Stimulated activated CD8-positive, alpha-beta memory T cell treated with anti-CD3 and anti-CD28 coated beads, Interleukin-2, amount 100 ng/mL, for 1 hour (primary cell): ENCODE measurements at places on chromosomes 7 and 10.

DNA sequence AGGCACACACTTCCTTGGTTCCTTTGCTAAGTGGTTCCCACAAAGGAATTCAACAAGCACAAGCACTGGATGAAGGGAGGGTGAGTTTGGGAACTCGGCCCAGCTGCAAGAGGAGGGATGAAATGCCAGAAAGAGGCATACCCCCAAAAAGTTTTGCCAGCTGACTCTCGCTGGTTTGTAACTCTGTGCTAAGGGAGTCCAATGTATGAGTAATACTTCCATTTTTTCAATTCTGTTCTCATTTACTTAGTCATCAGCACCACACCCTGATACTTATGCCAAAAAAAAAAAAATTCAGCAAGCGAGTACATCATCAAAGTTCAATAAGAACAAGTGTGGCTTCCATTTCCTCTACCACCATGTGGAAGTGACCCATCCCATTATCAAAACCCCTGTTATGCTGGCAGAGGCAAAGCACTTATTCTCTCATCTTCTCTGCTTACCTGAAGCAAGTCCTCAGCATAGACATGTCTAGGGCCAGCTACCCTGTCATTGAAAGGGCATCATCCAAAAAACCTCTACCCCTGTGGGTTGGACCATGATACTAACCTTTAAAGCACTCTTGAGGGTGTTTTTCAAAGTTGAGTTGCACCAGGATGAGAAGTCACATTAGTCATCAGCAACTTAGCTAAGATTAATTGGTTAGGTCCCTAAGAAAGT, 6.9 kb upstream of the HYCC1 start:
- no peak for DNase-seq

- no peak for DNase-seq
These were observed 125.0 kb upstream of the FOXK1 start for GRCh38 chr7:4556868-4557793.

DNA sequence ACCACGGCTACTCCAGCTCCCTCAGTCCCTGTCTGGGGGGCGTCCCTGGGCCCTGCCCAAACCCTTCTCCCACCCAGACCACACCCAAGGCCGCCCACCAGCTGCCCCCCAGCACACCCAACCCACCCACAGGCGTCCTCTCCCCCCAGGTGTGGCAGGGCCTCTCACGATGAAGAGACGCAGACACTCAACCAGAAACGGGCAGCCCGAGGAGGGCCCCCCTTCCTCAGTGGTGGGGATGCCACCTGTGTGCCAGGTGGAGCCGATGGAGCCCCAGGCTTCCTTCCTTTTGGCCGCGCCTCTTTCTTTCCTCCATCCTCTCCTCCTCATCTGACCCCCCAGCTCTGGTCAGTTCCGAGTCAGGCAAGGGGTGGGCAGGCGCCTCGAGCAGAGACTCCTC, 28.7 kb downstream of the ADGRA1 start:
- DNase-seq = no peak

GRCh38 chr10:60114765-60115586, 208.6 kb upstream of the CCDC6 start:
- DNase-seq = no peak

DNA sequence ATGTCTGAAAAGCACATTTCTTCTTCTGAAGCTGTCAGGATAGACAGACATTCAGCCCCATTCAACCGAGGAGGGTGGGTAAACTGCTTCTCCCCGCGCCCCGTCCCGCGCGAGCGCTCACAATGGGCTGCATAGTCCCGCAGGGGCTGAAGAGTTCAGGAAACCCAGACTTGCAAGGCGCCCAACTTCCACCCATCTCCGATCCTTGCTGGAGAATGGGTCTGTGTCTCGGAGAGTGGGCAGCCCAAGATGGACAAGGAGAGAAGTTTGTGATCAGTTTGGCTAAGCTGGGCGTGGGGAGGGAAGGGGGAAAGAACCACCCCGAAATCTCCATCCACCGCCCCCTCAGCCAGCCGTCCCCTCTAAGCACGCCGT, 686 bp downstream of the AASS start:
- DNase-seq = no peak

DNA sequence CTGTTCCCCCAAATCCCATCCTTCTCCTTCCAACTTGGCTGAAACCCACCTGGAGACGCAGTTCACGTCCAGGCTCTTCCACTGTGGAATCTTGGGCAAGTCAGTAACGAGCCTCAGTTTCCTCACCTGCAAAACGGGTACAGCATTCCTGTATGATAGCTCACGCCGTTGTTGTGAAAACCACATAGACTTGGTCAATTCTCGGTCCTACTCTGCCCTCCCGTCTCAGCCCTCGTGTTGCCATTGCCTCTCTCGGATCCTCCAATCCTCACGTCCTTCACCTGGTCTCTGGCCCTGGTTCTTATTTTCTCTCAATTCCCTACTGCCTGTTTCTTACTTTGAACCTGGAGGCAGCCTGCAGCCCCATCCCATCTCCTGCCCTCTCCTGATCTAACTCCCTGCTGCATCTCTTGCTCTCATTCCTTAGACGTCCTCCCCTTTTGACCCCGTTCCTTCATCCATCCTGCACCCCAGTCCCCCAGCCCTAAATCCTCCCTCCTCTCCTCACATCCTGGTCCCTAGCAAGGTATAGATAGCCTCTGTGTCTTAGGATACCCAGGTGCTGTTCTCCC, 2.0 kb upstream of the MUC12 start:
- DNase-seq = no peak

DNA sequence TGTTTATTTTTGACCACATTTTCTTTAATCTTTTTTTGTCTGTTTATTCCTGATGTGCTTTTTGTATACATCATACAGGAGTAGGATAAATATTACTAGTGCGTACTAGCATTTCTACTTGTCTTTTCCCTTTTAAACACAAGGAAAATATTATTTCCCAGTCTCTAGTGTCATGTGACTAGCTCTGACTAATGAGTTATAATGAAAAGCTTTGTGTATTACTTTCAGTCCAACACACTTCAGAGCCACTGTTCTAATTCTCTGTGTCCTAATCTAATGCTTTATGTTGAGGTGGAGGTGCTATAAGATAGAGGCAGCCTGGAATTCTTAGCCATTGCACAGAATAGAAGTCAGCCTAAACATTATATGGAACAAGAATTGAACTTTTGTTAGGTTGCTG, 65.0 kb upstream of the RAB18 start:
- no peak for DNase-seq

DNA sequence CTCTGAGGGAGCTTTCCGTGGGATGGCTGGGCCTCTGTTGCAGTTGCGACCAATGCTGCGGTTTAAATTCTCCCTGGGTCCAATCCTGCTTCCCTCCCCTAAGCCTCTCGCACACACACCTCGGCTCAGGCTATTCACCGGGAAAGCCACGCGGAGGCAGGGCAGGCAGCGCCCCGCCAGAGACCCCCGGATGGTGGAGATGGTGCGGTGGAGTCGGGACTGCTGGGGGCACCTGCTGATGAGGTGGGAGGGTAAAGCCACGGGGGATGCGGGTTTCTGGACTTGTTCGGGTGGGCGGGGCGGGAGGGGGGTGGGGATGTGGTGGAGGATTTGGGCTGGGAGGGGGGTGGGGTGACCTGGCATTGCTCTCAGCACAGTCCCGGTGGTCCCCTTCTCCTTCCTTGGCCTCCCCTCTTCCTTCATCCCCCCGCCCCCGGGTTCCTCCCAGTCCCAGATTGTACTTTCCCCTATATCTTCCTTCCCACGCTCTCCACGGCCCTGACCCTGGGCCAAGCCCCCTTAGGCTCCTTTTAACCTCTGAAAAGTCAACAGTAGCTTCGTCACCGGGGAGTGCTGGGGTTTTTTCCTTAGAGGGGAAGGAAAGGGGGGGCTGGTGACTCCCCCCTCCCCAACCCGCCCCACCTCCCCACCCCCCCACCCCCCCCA, 16.4 kb downstream of the UNCX start:
- DNase-seq = no peak

GRCh38 chr10:45502458-45502857, 128.4 kb downstream of the ALOX5 start:
- no peak for DNase-seq

DNA sequence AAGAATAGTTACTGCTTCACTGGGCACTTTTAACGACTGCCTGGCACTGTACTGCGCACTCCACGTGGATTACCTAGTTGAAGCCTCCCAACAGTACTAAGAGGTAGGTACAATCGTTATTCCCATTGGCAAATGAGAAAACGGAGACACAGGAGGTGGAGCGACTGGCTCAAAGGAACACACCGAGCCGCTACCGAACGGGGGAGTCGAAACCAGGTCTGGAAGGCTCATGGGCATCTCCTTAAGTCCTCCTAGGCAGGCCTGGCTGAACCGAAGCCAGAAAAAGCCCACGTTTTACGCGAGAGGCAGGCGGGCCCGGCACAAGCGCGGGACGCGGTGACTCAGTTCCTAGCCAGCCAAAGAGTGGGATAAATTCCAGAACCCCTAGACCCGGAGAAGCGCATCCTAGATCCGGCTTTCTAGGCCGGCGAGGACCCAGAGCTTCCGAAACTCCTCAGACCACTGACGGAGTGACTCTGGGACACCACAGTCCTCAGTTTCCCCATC, 472 bp downstream of the PDAP1 start:
- DNase-seq = no peak

DNA sequence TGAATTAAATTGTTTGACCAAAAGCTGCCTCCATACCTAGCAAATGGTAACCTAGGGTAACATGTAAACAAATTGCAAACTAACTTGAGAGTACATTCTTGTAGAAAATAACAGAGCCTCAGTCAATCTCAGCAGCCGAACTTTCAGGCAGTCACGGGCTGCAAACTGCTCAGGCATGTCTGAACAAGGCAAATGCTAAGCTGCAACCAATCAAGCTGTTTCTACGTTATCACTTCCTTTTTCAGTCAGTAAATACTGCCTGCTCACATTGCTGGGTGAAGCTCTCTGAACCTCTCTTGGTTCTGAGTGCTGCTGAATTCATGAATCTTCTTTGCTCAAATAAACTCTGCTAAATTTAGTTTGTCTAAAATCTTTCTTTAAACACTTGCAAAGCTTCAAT, 1212.4 kb downstream of the SORCS1 start:
- no peak for DNase-seq

DNA sequence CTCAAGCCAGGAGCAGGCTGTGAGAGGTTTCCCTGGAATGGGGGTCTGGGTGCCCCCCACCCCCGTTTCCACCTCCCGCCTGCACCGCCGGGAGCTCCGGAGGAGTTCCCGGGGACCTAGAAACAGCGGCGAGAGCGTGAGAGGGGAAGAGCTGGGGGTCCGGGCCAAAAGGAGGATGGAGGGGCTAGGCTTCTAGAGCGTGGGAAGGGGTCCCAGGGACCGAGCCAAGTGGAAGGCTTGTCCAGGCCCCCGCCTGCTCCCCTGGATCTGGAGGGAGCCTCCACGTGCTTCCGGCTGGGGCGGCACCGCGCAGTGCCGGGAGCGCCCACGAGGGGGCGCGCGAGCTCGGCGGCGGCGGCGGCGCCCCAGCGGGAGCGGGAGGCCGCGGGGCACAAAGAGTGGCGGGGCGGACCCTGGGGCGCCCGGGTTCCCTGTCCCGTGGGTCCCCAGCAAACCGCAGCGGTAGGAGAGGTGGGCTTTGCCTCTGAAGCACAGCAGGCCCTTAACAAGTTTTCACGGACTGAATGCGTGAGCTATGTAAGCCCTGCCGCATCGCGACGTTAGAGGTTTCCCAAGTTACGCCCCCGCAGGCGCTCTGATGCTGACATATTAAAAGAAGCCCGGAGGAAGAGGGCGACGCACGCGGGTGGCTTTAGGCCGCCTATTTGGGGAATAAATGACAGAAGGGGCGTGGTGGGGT, 104.4 kb upstream of the LRRC4 start:
- peak; percentile 43 for DNase-seq

- no peak for DNase-seq
These were observed 546.5 kb upstream of the STEAP1 start for GRCh38 chr7:89607792-89608191.

GRCh38 chr10:51875610-51876009, 176.2 kb upstream of the CSTF2T start:
- no peak for DNase-seq

DNA sequence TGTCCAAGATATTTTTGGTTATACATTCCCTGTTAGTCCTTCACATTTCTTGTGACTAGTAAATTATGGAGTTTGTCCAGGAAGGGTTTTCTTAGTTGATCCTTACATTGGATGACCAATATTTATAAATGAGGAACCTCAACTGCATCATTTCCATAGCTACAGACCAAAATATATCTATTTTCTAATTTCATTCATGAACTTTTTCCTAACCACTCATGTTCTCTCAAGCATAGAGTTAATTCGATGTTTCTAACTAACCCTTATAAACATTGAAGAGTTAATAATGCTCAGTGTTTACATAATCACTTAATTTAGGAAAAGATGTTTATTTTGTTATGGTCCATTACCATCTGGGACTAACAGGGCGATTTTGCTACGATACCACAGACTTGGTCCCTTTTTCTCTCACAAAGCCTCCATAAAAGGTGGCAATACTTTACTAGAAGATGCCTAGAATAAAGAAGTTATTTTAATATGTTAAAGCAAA, 591.0 kb downstream of the MAGI2 start:
- no peak for DNase-seq

- DNase-seq = no peak
These were observed 128.2 kb upstream of the TCERG1L start for GRCh38 chr10:131439705-131440104.

DNA sequence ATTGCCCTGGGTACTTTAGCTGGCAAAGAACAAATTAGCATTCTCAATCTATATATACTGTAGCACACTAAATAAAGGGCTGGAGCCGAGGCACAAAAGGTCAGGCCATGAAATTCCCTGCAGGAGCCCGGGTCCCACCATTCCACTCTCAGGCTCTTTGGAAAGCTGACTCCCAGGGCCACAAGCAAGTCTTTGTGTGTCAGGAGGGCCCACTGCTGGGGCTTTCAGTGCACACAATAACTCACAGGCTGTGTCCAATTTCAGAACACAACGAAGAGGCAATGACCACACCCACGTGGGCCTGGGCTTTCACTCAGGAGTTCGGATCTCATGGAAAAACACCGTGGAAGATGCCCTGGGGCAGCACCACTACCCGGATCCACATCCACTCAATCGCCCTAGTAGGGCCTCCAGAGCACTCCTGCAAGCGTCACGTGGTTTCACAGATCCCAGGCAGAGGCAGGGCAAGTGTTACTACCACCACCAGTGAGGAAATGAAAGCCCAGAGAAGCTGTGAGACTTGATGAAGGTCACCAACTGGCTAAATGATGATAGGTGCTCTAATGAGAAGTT, 60.3 kb downstream of the COBL start:
- DNase-seq = no peak

GRCh38 chr7:120819861-120820260, 38.1 kb downstream of the TSPAN12 start:
- no peak for DNase-seq

DNA sequence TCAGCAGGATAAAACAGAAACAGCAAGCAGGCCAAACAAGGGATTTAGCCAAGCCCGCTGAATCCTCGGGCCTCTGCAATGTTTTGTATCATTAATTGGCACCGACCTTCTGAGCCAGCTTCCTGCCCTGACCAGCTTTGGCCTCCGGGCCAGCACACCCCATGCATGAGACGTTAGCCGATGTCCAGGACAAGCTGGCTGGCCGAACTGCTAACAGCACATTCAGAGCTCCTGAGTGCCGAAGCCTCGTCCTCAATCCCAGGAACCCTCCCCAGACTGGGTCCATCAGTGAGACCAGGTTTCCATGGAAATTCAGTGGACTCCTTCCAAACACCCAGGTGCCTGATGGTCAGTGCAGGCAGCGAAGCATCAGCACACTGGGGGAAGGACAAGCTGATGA, 134.3 kb upstream of the PFKP start:
- no peak for DNase-seq
